ENCODE measurements at places on chromosomes 5 and 9.
A peak's percentile ranks its signal among the peaks of the same experiment; 100 is the strongest.

- DNase-seq, result peak; percentile 14
These were observed 133.8 kb upstream of the SLC24A2 start for GRCh38 chr9:19922476-19923118.

GRCh38 chr5:155193029-155193428 is 179.5 kb downstream of the KIF4B start:
- no peak for DNase-seq

- DNase-seq, result no peak
These were observed 24.4 kb downstream of the CTXN3 start for GRCh38 chr5:127673117-127673800.

DNA sequence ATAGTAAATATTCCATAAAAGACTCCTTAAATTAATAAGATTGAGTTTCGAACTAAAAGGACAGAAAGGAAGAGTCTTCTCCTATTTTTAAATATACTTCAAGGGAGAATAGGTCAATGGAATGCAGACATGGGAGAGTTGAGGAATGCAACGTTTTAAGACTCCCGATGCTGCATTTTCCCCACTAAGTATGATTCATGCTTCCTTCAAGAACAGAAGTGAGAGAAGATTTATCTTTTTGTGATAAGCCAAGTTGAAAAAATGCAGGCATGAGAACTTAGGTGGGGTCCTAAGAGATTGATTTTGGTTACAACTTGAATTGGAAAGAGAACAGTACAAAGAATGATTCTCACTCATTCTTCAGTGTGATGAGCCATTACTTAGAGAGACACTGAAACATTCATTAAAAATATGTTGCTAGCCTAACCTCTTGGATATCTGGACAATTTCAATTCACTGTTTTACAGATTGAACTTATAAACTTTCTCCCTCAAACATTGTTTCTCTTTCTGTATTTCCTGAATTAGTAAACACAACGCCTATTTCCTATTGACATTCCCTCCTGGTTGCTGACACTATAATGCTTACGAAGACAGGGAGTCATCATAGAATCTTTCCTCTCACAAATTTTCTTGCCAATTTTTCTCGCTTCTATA is 1666.1 kb upstream of the WWC1 start:
- no peak for DNase-seq

DNA sequence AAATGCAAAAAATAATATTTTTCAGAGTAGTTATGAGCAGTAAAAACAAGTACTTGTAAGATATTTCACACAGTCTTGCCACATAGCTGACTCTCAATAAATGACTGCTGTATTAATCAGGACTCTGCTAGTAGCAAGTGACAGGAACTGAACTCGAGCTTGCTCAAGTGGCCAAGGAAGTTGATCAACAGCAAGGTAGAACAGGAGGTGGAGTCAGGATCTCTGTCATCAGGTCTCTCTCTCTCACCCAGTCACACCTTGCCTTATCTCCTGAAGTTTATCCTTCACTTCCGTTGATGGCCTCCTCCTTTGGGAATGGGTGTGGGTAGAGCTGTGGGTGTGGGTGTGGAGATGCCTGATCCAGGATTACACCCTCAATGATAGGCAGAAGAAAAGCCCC is 107.0 kb downstream of the GPBP1 start:
- DNase-seq, result no peak

DNA sequence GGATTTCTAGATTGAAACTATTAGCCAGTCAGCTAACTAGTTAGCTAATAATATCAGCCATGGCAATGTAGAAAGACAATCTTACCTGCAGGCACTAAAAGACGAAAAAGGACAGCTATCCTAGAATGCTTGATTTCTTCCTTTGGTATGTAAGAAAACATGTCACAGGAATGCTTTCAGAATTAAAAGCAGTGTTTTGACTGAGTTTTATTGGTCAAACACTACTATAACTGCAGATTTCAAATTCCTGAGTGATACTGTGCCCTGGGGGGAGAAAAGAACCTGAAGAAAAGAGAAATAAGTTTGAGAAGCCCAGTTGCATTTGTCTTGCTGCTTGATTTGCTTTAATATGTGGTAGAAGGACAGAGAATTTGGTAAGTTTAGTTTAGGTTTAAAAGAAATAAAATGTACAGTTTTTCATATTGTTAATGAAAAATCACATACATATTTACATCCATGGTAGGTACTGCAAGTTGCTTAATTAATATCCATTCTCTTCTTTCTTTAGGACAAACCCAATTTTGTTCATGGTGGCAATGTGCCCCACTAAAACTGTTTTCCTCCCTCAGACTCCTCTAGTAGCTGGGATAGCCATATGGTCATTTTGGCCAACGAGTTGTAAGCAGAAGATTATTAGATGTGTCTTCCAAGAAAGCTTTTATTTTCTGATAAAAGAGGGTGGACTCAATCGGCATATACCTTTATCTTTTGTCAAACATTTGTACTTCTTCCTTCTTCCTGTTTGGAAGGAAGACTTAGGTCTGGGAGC is 4.3 kb upstream of the FAM169A start:
- DNase-seq, result no peak

- no peak for DNase-seq
These were observed 146.8 kb upstream of the DAPK1 start for GRCh38 chr9:87350915-87351314.

GRCh38 chr5:88049737-88050136 is 218.9 kb downstream of the TMEM161B start:
- DNase-seq, result no peak

GRCh38 chr5:113817683-113818082 is 304.2 kb downstream of the YTHDC2 start:
- no peak for DNase-seq

DNA sequence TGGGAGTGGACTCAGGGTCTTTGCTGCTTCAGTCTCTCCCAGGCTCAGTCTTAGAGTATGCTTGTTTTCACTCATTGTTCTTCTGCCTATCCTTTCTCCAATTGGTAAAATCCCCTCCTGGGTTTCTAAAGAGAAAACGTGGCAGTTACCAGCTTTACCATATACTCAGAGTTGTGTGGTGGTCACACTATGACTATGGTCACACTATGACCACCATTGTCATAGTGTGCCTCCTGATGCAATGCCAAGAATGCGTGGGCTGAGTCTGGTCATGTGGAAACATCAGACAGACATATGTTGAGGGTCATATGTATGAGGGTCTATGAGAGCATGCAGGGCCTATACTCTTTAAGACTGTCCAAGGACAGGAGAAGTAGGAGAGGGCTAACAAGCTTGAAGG is 326.5 kb upstream of the PRR16 start:
- no peak for DNase-seq

- DNase-seq, result no peak
These were observed 122.9 kb downstream of the CAVIN4 start for GRCh38 chr9:100700689-100701318.

GRCh38 chr9:9002826-9003583 is 1203.4 kb upstream of the DMAC1 start:
- no peak for DNase-seq

DNA sequence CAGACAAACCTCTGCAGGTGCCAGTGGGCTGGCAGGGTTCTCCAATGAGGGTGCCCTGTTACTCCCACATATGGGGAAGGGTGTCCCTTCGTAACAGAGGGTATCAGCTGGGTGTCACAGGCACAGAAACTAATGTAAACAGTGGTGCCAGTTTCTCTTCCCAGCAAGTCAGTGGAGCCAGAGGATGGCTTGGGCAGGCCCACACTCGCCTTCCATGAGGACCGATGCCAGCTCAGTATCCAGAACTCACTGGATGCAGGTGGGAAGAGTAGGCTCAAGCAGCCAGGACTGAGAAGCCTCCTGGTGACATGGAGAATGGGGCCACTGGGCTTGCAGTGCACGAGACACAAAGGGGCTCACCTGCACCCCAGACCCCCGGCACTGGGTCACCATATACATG is 30.4 kb downstream of the FSTL4 start:
- DNase-seq, result no peak

GRCh38 chr9:72843520-72844439 is 109.1 kb downstream of the ALDH1A1 start:
- DNase-seq, result no peak

- no peak for DNase-seq
These were observed 158.1 kb downstream of the C9orf152 start for GRCh38 chr9:110049699-110050450.

GRCh38 chr5:173878224-173878967 is 9.8 kb upstream of the CPEB4 start:
- no peak for DNase-seq

- DNase-seq, result no peak
These were observed 18.9 kb downstream of the VAV2 start for GRCh38 chr9:133973111-133973790.

DNA sequence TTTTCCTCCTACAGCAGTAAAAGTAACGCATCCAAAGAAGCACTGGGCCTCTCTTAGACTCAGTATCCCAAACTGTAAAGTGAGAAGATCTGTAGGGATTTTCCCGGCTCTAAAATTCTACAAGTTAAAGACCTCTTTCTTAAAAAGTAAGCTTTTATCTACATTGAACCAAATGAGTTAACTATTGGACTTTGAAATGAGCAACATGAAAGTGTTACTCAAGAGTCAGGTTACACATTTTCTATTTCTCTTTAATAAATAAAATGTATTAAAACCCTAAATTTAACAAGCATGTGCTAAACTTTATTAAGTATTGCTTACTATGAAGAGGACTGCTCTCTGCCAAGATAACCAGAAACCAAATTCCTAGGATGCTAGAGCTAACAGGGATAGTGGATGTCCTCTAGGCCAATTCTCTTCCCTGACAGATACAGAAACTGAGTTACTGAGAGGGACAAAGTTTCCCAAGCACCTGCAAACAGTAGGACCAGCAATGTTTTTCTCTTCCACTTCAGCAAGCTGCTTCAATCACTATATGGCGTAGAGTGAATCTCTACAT is 21.7 kb downstream of the NFIB start:
- DNase-seq, result no peak

DNA sequence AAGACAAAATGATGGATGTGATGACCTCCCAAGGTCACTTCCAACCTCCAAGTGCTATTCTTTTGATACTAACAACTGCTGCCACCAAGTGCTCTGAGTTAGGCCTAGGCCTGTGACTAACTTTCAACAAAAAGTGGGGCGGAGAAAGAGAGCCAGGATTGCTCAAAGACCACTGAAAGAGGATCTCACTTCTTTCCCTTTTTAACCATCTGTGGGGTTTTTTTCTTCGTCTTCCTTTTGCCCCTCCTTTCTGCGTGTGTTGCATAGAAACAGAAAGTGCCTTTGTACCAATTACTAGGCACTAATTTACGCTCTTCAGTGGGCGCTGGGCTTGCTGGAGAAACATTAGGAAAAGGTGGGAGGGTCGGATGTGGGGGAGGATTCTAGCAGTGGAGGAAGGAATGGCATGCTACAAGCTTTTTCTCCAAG is 8.0 kb downstream of the KLF9 start:
- DNase-seq, result no peak

DNA sequence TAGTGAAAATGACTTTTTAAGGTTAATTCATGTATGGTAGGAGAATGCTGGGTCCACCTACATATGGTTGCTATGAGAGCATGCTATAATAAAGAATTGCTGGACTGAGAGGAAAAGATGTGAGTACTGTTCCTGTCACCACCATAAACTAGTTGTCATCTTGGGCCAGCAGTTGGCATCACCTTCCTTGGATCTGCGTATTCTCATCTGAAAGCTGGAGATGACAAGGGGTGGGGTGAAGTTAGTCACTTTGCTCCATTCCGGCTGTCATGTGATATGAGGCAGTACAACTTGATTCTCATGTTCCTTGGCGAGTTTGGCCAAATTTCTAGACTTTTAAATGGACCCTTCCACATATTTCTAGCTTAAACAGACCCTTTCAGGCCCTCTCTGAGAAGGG is 33.3 kb downstream of the PIP5K1B start:
- DNase-seq, result no peak

DNA sequence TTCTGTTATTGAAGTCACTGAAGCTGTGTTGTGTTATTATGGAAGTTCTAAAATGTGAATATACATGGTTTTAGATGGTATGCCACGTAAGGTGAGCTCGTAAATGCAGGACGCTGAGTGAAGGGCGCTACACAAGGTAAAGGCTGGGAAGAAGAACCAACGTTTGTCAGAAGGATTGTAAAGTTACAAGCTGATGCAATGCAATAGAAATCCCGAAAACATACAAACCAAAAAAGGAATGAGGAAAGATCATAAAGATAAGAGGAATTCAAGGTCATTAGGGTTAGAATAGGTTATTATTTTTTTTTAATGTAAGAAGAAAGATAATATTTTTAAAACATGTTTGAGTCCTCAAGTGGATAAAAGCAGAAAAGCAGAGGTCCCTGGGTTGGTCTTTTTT is 538.6 kb downstream of the CDH12 start:
- no peak for DNase-seq

GRCh38 chr9:82549174-82549821 is 513.6 kb downstream of the RASEF start:
- no peak for DNase-seq

GRCh38 chr9:68522131-68522530 is 18.6 kb downstream of the TMEM252 start:
- no peak for DNase-seq

GRCh38 chr5:171226096-171226754 is 82.8 kb upstream of the TLX3 start:
- no peak for DNase-seq

GRCh38 chr5:1036504-1037122 is 28.0 kb downstream of the NKD2 start:
- DNase-seq, result no peak

DNA sequence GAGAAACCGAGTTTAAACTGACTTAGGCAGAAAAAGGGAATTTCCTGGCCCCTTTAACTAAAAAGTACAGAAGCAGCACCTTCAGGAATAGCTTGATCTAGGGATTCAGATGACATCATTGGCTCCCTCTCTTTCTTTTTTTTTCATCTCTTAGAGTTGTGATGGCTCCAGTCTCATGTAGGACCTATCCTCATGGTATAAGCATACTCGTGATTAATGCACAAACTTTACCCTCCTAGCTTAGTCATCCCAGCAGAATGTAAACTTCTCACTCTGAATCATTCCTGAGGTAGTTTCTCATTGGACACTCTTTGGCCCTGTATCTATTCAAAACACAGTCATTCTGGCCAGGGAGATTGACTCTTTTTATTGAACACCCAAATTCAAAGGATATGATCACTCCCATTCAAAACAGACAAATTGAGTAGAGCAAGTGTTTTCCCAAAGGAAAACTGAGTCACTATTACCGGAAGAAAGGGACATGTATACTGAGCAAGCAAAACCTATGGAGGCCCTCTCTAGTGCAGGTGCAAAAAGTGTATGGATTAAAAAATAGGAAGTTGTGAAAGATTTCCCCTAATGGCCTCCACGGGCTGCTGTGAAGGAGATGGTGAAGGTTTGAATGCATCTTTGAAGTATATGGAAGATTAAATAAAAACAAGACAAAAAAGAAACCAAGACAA is 27.6 kb upstream of the SMIM23 start:
- DNase-seq, result no peak

Data from NCI-H187 treated with DMSO at 0.1 percent for 48 hours (cell line).